ENCODE measurements at places on chromosomes 2 and 18.

DNA sequence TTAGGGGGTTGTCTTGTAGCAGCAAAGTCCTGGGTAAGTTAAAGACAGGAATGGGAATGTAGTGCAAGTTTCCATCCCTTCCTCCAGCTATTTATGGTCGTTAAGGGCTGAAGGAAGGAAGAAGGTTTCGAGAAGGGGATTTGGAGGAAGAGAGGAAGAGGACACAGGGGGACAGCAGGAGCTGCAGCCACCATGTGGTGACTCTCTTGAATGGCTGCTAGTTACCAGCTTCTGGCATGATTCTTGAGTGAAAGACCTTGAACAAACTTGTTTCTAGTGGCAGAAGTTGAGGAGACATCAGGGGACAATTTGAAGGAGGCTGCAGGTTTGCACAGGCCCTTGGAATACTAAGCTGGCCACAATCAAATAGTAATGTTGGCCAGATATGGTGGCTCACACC lies 116.6 kb downstream of the MTX2 start:
- no peak for DNase-seq

DNA sequence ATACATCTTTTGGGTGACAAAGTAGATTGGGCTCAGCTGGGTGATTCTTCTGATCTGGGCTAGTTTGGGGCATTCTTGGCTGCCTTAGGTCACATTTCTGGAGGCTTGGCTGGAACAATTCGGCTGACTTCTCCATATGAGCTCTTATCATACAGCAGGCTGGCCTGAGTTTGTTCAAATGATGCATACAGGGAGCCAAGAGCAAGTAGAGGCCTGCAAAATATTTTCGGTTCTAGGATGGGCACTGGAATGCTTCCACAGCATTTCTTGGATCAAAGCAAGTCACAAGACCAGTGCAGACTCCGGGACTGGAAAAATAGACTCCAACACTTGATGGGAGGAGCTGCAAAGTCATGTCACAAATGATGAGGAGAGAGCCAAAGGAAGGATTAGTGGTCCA lies 98.4 kb downstream of the SCG2 start:
- DNase-seq, result no peak

DNA sequence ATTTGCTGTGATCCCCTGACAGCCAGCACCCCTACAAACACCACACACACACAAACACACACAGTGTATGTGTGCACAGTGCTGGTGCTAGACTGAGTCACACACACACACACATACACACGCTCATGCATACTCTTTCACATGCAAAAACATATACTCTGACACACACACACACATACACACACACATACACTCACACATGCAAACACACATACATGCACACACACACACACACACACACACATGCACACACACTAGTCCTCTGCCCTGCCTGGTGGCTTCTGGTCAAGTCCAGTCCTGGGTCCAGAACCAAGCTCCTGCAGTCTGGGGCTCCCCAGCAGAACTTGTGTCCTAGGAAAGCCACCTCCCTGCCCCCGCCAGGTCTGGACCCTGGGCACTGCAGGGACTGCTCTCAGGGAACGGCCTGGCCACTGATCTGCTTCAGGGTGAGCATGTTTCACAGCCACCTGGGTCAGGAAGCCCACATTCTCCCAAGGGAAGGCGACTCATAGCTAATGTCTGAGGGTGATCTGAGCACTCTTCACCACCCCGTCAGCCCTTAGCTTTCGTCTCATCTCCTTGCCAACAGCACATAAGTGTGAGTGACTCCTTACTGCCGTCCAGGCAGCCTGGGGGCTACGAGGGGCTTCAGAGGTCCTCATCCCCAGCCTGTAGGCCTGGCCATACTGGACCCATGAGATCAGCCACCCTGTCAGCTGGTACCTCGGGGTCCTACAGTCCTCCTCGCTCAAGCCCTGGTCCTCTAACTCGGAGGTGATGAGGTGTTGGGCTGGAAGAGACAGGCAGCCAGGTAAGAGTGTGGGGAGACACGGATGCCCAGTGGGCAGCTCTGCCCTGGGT lies 88.1 kb downstream of the MCFD2 start:
- no peak for DNase-seq

- no peak for DNase-seq
Measured at GRCh38 chr2:85330839-85331636, 3.2 kb upstream of the TGOLN2 start.

- DNase-seq, result no peak
Measured at GRCh38 chr18:59514203-59514602, 155.1 kb upstream of the LMAN1 start.

GRCh38 chr18:58484989-58485981 lies 143.6 kb downstream of the ALPK2 start:
- DNase-seq, result no peak

- DNase-seq, result no peak
Measured at GRCh38 chr2:54658564-54659071, 64.8 kb upstream of the EML6 start.

- no peak for DNase-seq
Measured at GRCh38 chr2:146312899-146313298, 1531.9 kb upstream of the ACVR2A start.

DNA sequence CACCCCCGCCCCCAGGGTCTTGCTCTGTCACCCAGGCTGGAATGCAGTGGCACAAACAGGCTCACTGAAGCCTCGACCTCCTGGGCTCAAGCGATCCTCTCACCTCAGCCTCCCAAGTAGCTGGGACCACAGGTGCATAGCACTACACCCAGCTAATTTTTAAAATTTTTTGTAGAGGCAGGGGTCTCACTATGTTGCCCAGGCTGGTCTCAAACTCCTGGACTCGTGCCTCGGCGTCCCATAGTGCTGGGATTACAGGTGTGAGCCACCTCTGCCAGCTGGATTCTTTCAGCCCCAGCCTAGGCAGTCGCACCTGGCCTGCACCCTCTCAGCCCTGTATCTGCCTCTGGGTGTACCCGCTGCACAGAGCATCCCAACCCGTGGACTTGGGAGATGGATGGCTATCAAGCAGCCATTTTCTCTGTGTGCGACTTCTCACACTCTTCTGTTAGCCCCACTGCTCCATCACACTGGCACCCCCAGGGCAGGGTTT lies 166.4 kb upstream of the HAAO start:
- no peak for DNase-seq

GRCh38 chr18:54805571-54806334 lies 22.5 kb upstream of the RAB27B start:
- DNase-seq, result no peak

GRCh38 chr2:215536510-215536909 lies 100.6 kb upstream of the FN1 start:
- no peak for DNase-seq

- no peak for DNase-seq
Measured at GRCh38 chr2:112138159-112139032, at the start of gene FBLN7. FBLN7 (plus strand) TSS chr2:112138385; CDS start chr2:112138656, 271 bp downstream.

- DNase-seq, result no peak
Measured at GRCh38 chr18:6764382-6764781, 34.9 kb downstream of the ARHGAP28 start.

GRCh38 chr2:207121784-207122183 lies 44.0 kb downstream of the KLF7 start:
- no peak for DNase-seq

DNA sequence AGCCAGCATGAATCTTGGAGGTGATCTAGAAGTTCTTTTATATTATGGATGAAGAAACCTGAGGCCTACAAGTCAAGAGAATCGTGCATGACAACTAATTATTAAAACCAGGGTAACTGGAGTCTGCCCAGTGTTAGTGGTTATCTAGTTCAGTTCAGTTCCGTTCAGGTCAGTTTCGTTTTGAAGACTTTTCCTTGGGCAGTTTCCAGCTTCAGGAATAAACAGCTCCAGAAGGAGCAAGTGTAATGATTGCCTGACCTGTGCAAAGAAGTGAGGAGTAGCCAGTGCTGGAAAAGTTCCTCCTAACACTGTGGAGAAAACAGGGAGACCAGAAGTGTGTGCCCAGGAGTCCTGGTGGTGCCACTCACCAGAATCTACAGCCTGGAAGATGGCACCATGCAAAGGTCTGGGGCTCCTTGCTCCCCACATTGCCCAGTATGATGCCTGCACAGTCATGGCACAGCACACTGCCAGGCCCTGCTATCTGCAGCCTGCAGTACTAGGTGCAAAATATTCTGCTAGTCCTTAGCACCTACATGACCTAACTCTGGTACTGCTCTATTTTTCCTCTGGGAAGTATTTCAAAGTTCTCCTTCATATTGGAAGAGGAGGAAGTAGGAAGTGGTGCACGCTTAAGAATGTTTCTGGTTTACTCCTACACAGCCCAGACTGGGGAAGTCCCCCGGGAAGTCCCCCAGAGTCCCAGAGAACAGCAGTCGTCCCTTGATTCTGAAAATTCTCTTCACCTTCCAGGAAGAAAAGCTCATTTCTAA lies 65.8 kb downstream of the SUMO1 start:
- DNase-seq, result no peak

DNA sequence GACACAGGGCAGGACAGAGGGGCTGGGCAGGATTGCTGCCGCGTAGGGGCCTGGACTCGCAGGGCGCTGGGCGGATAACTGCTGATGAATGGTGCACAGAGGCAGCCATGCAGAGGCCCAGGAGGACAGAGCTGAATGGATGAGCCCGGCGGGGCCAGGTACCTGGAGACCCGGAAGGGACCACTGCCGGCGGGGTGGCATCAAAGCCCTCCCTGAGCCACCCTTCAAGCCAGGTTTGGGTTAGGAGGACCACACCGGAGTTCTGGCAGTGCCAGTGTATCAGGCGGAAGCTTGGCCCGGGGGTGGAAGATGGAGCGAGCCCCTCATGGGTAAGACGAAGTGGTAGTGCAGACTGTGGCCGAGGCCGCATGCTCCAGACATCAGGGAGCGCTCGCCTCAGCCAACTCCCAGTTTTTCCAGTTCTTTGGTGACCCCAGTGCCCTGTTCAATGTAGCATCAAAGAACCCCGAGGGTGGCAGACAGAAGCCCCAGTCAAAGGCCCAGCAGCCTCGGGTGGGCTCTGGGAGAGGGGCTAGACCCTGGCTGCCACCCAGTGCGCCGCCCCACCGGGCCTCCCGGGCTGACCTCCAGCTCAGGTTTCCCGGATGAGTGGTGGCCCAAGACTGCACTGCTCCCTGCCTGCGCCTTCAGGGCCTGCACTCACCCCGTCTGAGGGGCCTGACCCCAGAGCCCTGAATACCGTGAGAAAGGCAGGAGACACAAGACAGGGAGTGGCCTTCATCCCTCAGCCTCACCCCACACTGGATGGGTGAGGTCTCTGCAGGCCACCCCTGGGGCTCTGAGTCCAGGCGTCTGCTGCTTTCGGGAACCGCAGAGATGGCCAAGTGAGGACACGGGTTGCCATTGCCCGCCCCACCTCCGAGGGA lies 50.9 kb downstream of the ACAA2 start:
- DNase-seq, result no peak

DNA sequence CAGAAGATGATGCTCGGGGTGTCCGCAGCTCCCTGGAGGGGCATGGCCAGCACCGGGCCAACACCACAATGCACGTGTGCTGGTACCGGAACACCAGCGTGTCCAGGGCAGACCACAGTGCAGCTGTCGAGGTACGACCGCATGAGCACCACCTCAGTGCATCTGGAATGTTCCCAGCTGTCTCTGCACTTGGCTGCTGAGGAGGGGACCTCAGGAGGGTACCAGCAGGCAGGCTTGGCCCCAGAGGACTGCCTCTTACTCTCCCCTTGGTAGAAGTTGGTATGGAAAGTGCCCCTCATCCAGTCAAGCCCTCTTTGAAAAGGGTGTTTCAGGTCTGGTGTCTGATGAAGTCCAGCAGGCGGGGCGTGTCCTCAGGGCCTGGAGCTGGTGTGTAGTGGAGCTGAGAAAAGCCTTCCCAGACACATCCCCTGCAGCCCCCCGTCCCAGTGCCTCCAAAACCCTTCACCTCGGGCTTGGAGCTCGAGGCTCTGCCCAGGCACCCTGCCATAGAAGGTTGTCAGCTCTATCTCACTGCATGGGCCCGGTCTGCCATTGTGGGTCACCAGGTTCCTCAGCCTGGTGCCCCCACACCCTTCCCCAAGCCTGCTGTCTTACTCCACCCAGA lies 16.7 kb downstream of the STK25 start:
- DNase-seq, result no peak

- no peak for DNase-seq
Measured at GRCh38 chr2:180655393-180655792, 325.0 kb upstream of the UBE2E3 start.

GRCh38 chr2:102975996-102976975 lies 214.5 kb downstream of the TMEM182 start:
- no peak for DNase-seq

DNA sequence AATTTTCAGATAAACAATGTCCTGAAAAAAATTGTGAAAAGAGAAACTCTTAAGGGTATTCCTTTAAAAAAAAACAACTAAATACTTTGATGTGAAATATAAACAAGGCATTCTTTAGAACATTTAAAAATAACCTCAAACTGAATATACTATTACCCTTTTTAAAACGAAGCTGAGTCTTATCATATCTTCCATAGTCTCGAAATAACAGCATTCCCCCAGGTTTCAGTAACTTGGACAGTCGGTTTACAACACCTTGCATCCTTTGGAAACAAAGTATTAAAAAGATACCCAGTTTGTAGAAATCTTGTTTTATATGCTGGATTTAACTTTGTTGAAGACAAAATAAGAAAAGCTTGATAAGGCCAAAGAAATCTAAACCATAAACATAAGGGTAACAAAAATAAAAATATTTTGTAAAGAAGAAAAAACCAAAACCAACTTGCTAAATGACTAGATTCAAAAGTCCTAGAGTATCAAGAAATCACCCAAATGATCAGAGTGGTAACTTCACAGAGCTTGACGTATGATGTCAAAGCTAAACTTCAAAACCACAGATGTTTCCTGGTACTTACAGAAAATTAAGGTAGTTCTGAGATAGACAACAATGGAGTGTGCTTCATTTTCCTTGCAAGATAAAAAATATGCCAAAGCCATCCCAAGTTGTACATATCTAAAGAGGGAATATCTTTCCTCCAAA lies 107.8 kb downstream of the METTL8 start:
- DNase-seq, result no peak

DNA sequence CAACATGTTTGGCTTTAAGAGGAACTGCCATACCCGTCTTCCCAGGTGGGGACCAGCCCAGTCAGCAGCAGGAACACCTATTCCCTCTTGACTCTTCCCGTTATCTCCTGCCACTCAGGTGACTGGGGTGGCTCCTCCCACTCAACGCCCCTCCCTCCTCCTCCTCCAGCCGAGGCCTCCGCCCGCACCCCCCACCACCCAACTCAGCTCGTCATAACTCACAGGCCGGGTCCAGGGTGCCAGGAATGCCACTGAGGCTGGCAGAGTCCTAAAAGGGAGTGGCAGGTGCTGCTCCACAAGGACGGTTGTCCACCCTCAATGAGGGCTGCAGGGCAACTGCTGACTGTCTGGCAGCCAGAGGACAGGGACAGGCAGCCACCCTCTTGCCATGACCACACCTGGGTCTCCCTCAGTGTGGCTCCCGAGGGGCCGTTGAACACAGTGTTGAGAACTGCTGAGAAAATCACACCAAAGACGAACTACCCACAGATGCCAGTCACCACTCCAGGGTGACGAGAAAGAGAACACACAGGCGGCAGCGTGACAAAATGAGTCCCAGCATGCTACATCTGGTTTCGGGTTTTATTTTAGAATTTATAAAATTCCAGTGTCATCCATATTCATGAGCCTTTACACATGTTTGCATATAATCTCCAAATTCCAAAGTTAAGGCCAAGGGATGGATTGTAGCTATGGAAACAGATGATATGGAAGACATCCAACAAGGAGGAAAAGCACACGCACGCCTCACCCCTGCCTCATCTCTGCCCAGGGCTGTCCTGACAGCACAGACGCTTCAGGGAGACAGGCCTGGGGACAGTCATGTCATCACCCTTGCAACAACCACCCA lies 38.5 kb downstream of the ANO7 start:
- DNase-seq, result no peak

GRCh38 chr2:136178941-136179601 lies 61.1 kb upstream of the CXCR4 start:
- DNase-seq, result no peak

GRCh38 chr18:46448347-46448746 lies 208.7 kb downstream of the LOXHD1 start:
- DNase-seq, result no peak
